ENCODE measurements at places on chromosomes 6 and 20.

- DNase-seq = no peak
These were observed 32.9 kb downstream of the NUDT3 start for GRCh38 chr6:34359418-34360158.

- no peak for DNase-seq
These were observed 46.6 kb downstream of the MOXD1 start for GRCh38 chr6:132354517-132355167.

- no peak for DNase-seq
These were observed 13.6 kb downstream of the BNIP5 start for GRCh38 chr6:36323062-36323461.

DNA sequence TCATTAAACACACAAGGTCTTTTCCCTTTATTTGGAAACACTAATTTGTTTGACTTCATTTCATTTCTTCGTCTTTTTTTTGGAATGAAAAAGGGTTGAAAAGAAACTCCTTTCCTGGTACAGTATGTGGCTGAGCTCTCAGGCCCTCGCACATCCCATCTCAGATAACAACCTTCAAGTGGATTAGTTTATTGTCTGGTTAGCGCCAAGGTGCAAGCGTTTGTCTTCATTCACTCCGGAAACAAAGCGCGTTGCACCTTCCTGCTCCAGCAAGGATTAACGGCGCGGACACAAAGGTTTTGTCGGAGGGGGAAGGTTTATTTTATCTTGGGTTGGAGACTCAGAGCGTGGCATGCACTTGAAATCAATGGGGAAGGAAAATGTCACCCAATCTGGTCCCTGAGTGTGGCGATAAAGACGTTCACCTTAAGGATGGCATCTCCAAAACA lies 5.3 kb upstream of the NKX2-2 start:
- no peak for DNase-seq

DNA sequence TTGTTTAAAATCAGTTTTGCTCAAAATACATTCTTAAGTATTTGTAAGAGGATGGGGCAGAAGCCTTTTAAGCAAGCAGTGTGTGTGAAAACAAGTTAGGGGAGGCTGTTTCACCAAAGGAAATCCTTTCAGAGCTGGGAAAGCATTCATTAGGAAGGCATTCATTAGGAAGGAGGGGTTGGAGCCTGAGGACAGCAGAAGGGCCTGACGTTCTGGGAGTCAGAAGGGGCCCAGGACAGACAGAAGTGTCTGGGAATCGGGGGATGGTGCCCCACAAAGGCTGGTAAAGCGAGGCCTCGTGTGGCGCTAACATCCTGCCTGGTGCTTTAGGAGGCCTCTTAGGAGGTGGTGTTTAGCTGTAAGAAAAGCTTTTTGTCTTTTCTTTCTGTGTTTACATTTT lies 80.6 kb upstream of the NXT1 start:
- DNase-seq = no peak

- DNase-seq = no peak
These were observed 870 bp upstream of the MDFI start for GRCh38 chr6:41637194-41638001.

GRCh38 chr6:152316024-152316423 lies 321.1 kb downstream of the SYNE1 start:
- no peak for DNase-seq

- DNase-seq = no peak
These were observed 51.5 kb downstream of the PTPRT start for GRCh38 chr20:43138061-43138770.

DNA sequence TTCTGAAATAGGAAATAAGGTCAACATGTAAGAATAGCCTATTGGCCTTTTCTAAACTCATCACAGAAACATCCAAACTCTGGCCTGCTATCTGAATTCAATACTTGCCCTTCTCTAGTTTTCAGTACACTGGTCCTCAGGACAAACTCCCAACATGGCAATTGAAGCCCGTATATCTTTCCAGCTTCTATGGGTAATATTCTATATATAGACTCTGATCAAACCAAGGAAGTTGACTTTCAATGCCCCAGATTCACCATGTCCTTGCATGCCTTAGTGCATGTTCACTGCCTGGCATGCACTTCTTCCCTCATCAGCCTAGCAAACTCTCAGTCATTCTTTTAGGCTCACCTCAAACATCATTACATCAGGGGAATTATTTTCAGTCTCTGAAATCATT lies 73.2 kb downstream of the RSPO3 start:
- no peak for DNase-seq

- peak; percentile 77 for DNase-seq
These were observed 9.9 kb downstream of the CYP21A2 start for GRCh38 chr6:32047855-32048766.

DNA sequence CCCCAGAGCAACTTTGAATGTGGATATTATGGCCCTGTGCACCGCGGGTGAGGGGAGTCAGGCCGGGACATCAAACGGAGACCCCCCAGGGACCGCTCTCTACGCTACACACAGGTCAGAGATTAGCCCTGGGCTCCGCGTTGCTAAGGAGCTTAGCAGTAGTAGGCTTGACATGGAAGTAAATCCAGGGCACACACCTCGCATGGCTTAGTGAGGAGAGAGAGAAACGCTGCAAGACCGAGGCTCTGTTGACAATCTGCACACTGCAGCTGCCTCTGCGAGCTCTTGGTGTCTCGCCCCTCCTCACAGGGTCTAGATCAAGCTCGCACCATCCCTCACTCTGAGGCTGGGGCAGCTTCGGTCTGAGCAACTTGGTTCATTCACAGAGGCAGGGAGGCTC lies 116.1 kb upstream of the CDH4 start:
- no peak for DNase-seq

GRCh38 chr20:31720486-31721407 lies 1.9 kb downstream of the BCL2L1 start:
- no peak for DNase-seq

- no peak for DNase-seq
These were observed 153.3 kb downstream of the QRSL1 start for GRCh38 chr6:106782536-106783285.

GRCh38 chr6:99132026-99132635 lies 184.4 kb upstream of the FBXL4 start:
- no peak for DNase-seq

- DNase-seq = no peak
These were observed 269.5 kb downstream of the PLCB1 start for GRCh38 chr20:8401556-8401955.

GRCh38 chr6:113050979-113051378 lies 703.8 kb downstream of the RFPL4B start:
- no peak for DNase-seq

DNA sequence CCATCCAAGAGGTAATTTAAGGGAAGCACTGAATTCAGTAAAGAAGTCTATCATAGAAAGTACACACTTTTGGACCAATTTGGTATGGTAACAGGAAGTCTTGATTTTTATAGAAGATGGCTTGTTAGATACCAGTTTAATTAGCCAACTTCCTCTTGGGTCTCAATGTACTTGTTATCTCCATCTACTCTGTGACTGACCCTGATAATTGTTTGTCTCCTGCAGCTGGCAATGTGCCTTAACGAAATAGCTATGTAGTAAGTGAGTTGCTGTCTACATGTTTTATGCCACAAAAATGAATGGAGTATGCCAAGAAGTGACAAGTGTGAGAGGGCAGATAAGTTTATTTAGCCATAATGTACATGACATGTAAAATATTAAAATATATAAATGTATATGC lies 410.5 kb upstream of the MAN1A1 start:
- no peak for DNase-seq

DNA sequence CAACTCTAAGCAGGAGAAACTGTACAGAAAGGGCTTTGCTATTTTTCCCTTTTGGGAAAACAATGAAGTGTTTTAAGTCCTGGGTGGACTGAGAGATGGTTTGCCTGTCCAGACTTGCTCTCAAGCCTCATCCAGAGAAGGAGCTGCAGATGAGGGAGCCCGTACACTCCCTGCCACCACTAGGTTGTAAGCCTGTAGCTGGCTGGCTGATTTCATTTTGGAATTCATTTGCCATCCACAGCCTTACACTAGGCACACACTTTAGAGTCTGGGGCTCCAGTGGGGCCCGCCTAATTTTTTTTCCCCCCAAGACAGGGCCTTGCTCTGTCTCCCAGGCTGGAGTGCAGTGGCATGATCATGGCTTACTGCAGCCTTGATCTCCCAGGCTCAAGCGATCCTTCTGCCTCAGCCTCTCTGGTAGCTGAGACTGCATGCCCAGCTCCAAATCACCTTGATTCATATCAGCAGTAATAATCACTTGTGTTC lies 28.4 kb downstream of the POFUT1 start:
- DNase-seq = no peak

- peak; percentile 80 for DNase-seq
These were observed 309.3 kb downstream of the PRL start for GRCh38 chr6:21987501-21987957.

GRCh38 chr20:1307171-1307570 lies 21.8 kb downstream of the SDCBP2 start:
- no peak for DNase-seq

GRCh38 chr6:142932889-142933288 lies 12.1 kb downstream of the HIVEP2 start:
- DNase-seq = no peak

DNA sequence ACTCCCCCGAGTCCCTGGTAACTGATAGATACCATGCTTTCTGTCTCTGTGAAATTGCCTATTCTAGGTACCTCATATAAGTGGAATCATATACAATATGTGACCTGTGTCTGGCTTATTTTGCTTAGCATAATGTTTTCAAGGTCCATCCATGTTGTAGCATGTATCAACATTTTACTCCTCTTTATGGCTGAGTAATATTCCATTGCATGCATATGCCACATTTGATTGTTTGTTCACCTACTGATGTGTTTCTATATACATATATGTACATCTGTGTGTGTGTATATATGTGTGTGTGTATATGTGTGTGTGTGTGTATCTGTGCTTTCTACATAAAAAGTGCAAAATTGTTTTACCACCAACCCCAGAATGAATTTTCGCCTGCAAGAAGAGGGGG lies 119.1 kb downstream of the ADAT2 start:
- DNase-seq = no peak

GRCh38 chr6:73731285-73731684 lies 35.3 kb downstream of the CD109 start:
- no peak for DNase-seq

- DNase-seq = no peak
These were observed 14.5 kb downstream of the PKIG start for GRCh38 chr20:44596876-44597275.

DNA sequence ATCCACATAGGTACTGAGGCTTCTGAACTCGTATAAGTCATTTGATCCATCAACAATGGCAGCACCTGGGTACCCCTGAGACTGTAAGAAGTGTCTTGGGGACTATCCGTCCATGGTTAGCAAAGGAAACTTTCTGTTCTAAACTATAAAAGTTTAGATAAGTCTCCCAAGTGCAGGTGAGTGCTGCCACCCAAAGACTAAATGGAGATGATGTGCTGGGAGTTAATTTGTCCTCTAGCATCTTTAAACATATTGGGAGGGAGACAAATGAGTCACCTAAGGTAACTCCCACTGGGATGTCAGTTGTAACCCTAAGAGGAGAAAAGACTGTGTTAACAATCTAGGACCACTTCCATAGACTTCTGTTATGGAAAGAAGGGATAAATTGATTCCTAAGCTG lies 6.2 kb downstream of the BEND6 start:
- no peak for DNase-seq

DNA sequence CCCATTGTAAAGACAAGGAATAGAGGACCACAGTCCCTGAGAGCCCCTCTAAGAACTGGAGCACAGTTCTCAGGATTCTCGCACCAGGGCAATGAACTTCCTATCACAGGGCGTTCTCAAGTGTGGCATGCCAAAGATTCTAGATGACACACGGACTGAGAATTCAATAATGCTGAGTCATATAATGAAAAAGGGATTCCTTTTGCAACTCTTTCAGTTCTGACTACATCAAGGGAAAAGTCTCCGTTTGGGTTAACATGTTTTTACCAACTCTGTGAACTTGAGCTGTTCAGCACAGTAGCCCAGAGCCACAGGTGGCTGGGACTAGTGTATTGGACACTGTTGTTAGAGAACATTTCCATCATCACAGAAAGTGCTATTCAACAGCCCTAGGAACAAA lies 3.4 kb downstream of the MED20 start:
- no peak for DNase-seq

- DNase-seq = no peak
These were observed 337.9 kb downstream of the CD83 start for GRCh38 chr6:14455427-14455826.

DNA sequence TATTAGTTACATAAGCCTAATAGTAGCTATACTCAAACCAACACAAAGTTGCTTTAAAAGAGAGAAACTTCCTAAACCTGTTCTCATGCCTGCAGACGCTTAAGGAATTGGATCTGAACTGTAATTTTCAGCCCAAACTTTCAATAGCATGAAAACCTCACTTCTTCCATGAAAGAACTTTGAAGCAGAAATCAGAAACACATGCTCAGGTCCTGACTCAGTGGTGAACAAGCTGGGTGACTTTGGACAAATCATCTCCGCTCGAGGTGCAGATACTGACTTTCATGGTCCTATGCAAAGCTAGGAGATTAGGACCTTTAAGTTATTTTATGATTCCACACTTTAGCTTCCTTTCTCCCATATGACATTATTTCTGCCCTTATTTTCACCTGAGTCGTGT lies 36.5 kb downstream of the NOX3 start:
- DNase-seq = no peak

DNA sequence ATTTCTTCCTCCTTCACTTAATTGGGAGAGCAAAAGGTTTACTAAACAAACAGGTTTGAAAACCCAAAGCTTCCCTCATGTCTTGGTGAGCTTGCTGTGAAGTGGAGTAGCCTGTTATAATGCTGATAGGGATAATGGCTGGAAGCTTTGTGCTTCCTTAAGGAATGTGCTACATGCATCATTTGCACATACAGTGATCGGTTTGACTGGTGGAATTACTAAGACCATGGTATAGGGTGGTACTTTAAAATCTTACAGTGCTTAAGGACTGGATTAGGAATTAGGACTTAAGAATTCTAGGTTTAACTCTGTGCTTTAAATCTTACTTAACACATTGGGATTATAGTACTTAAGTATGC lies 75.7 kb downstream of the ARID1B start:
- DNase-seq = no peak

DNA sequence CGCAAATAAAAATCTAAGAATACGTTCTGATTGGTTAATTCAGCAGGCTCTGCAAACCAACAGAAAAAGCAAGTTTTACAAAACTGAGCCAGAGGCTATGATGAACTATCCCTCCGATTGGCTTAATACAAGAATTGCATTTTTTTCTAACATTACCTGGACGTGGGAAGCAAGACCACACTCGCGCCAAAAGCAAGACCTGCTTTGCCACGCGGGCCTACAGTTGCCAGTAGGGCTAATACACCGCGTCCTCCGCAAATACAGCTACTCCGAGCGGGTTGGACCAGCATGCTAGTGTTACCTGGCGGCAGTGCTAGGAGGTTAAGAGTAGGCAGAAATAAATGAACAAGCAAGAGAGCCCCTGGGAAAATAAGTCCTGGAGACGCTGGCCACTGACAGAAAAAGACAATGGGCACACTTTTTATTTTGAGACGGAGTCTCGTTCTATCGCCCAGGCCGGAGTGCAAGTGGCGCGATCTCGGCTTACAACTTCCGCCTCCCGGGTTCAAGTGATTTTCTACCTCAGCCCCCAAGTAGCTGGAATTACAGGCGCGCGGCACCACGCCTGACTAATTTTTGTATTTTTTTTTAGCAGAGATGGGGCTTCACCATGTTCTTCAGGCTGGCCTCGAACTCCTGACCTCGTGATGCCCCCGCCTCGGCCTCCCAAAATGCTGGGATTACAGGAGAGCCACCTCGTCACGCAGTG lies 131.9 kb upstream of the BTN3A2 start:
- no peak for DNase-seq

GRCh38 chr6:154907291-154907690 lies 87.8 kb upstream of the TIAM2 start:
- DNase-seq = no peak

Data from uterus (tissue), 4 donors.